Suprapubic skin (tissue), 4 donors: ENCODE measurements at places on chromosomes 16 and 17.

DNA sequence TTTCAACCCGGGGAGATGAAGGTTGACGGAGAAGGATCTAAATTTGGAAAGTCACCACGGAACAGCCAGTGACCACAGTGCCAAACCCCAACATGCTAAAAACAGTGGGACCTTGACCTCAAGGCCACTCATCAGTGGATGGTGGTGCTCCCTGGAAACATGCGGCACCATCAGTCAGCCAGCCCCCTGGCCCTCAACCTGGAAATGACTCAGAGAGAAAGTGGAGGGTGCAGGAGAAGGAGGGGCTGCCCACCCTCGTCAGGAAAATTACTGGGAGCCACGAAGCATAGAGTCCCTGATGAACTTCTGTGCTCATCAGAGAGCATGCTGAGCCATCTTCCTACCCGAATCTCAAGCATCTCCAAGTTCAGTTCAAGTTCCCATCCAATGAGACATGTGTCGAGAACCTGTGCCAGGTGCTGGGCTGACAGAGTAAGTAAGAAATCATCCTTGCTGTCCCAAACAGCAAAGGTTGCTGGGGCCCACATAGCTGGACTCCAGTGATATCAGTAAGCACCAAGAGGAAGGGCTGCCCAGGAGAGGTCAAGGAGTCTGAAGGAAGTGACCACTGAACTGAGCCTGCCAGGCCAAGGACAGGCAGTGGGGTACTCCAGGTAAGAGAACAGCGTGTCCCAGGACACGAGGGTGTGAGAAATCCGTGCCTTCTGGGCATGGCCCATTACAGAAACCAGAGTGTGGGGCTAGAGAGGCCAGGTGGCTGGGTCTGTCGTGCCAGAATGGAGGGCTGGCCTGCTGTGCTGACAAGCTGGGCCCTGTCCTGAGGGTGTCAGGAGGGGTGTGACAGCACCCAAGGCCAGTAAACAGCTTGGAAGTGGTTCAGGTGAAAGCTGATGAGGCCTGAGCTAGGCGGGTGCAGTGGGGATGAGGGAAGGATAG is 5.2 kb downstream of the PECAM1 start:
- DNase-seq: peak; percentile 77

DNA sequence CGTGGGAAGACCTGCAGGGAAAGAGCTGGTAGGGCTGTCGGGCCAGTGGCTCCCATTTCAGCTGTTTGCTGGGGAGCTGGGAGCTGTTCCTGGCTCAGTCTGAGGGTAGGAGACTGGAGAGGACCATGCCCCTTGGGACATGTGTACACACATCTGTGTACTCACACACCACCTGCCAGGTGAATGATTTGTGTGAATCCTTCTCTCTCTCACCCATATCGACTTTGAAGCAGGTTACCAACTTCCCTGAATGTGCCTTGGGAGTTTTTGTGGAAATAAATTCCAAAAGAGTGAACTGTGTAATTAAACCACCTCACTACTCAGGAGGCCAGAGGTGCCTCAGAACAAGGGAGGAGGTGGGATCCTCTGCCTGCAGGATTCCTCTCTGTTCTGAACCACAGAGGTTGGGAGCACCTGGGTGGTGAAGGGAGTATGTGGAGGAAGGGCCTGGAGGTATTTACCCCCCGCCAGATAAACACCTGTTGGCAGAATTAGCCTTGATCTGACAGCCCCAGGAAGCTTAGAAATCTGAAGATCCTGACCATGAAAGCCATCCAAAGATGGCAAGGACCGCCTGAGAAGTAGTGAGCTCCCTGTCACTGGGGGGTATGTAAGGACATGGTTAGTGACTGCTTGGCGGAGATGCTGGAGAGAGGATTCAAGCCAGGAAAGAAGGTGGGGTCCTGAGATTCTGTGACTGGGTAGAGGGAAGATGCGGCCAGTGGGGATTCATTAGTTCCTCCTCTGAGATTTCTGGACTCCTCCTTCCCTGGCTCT is 3.3 kb downstream of the ABCC3 start:
- DNase-seq: no peak

GRCh38 chr17:82213251-82214011 is 789 bp upstream of the CCDC57 start:
- DNase-seq: no peak

DNA sequence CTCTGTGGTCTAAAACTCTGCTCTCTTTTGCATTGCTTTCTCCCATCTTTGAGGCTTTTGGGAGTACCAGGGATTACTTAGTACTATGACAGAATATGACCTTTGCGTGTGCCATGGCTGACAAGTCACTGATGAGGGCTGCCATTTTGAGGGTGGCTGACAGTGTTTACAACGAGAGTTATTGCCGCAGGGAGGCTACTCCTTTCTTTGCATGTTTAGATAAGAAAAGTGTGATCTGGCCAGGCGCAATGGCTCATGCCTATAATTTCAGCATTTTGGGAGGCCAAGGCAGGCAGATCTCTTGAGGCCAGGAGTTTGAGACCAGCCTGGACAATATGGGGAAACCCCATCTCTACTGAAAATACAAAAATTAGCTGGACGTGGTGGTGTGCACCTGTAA is 77.5 kb downstream of the GSG1L start:
- DNase-seq: peak; percentile 4
